H7 (cell line): ENCODE measurements at places on chromosomes 12 and 14.

- no peak for DNase-seq
These were observed 102.9 kb downstream of the ADCK1 start for GRCh38 chr14:77902811-77903210.

DNA sequence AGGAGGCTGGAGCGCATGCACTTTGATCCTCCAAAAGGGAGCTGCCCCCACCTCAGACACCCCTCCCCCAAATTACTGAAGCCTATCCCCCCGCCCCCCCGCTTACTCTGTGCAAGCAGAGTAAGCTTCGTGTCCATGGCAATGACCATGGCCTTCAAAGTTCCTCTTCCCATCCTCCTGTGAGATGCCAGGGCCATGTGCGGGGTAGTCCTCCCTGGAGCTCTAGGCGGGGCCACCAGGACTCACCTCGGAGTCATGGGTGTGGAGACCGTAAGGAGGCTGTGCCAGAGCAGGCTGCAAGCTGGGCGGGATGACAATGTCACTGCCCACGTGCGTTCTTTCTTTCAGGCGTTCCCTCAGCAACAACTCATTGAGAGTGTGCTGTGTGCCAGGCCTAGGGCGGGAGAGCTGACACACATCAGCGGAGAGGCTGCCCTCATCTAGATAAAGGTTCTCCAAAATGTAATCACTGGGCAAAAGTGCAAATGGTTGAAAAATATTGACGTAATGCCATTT, 66.8 kb downstream of the C14orf132 start:
- DNase-seq, result peak; percentile 27

- no peak for DNase-seq
These were observed 376.3 kb downstream of the TMEM132D start for GRCh38 chr12:129527506-129527905.

GRCh38 chr12:50315803-50316202, 32.5 kb upstream of the LIMA1 start:
- no peak for DNase-seq

- DNase-seq, result no peak
These were observed 424.0 kb downstream of the RAD51B start for GRCh38 chr14:68243450-68244010.

GRCh38 chr12:130685250-130685787, 30.8 kb downstream of the RIMBP2 start:
- no peak for DNase-seq

DNA sequence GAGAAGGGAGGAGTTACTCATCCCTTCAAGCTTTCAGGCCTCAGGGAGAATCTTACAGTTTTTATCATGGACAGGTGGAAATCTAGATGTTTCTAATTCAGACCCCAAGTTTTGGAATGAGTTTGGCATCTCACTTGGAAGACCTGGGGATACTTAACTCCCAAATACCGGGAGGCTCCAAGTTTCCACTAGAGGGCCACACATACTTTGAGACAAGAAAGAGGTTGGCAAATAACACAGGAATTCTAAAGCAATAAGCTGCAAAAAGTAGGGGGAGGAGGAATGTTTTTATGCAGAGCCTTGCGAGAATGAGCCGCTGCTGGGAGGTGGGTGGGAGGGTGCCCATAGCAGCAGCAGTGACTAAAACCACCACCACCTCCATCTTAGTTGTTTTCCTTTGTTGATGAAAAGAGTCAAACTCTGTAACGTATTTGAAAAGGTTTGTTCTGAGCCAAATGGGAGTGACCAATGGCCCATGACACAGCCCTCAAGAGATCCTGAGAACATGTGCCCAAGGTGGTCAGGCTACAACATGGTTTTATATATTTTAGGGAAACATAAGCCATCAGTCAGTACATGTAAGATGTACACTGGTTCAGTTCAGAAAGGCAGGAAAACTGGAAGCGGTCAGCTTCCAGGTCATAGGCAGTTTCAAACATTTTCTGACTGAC, 34.2 kb upstream of the RNASE1 start:
- DNase-seq, result peak; percentile 83

- DNase-seq, result no peak
These were observed 207.3 kb downstream of the TTC7B start for GRCh38 chr14:90608929-90609341.

GRCh38 chr14:20341646-20342045, 1.8 kb upstream of the PARP2 start:
- no peak for DNase-seq

- peak; percentile 6 for DNase-seq
These were observed 398.6 kb upstream of the FLRT2 start for GRCh38 chr14:85131226-85131922.

- peak; percentile 41 for DNase-seq
These were observed 4.2 kb upstream of the ASPG start for GRCh38 chr14:104081261-104081835.

GRCh38 chr14:72663076-72663487, 230.8 kb downstream of the DPF3 start:
- DNase-seq, result no peak

DNA sequence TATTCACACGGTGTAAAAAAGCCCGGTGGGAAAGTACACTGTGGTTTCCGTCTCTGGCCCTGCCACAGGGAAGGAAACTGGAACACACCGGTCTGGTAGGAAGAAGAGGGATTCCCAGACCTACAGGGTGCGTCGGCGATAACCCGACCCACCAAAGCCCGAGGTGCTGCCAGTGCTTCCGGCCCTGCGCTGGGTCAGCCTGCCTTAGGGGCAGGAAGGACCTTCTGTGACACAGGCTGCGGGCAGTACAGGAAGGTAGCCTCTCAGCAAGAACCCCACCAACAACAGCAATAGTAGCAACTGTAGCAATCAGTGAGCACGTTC, 169.5 kb upstream of the FKBP4 start:
- DNase-seq, result peak; percentile 71
